Right lung (tissue), 10 donors: ENCODE measurements at places on chromosomes 13 and 19.

DNA sequence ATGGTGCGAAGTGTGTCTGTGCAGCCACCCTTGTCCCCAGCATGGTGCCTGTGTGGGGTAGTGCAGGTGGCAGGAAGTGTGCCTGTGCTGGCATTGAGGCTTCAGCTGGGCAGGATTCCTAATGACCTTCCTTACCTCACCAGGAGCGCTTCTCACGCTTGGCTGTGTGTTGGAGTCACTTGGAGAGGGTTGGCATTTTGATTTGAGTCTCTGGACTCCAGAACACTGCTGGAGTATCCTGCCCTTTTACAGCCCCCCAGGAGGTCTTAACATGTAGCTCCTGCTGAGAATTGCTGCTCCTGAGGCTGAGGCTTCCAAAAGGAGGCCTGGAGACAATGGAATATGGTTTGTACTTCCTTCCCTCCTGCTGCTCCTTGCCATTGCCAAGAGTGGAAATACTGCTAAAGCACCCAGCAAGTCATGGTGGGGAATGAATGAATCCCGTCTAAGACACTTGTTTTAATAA, 87.1 kb downstream of the ARHGEF7 start:
- no peak for DNase-seq

- DNase-seq: no peak
Measured at GRCh38 chr19:43534305-43534815, 1.4 kb downstream of the ZNF575 start.

- DNase-seq: no peak
Measured at GRCh38 chr13:94479616-94480015, at the start of gene DCT. Gene DCT, minus strand, starts transcription at chr13:94479682. Its CDS starts 427 bp downstream, at chr13:94479255.

DNA sequence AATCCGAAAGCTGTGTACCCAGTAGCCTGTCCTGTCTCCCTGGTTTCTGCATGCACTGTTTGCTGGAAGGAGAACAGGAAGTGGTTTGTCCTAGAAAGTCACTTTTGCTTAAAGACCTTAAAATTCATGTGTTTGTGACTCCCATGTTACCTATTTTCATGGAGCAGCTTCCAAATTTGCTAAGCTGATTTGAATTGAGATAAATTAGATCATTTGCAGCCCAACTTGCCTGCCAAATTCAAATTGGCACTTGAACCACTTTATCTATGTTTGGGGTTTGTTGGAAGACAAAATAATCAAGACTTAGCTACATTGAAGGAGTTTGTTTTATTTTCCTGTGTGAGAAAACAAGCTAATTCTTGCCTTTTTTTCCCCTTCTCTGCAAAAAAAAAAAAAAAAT, 532.5 kb downstream of the DIAPH3 start:
- no peak for DNase-seq

DNA sequence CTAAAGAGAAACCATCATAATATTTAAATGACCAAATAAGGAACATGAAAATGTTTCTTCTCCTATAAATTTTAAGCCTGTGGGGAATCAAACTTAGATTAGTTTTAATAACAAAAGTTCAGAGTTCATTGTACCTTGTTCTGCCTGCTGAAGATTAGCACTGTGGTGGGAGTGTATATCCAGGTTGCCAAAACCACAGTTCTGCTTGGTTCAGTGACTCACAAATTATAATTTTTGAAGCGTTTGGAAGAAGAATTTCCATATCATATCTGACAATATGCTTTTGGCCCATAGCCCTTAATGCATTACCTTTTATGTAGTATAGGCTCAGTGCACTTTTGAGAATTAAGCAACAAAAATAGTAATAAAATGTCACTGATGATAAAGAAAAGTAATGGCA, 545.2 kb downstream of the GPC6 start:
- no peak for DNase-seq

GRCh38 chr19:15266683-15267082, 34.4 kb upstream of the EPHX3 start:
- DNase-seq: no peak

GRCh38 chr19:9381361-9381785, 18.6 kb downstream of the ZNF177 start:
- no peak for DNase-seq

DNA sequence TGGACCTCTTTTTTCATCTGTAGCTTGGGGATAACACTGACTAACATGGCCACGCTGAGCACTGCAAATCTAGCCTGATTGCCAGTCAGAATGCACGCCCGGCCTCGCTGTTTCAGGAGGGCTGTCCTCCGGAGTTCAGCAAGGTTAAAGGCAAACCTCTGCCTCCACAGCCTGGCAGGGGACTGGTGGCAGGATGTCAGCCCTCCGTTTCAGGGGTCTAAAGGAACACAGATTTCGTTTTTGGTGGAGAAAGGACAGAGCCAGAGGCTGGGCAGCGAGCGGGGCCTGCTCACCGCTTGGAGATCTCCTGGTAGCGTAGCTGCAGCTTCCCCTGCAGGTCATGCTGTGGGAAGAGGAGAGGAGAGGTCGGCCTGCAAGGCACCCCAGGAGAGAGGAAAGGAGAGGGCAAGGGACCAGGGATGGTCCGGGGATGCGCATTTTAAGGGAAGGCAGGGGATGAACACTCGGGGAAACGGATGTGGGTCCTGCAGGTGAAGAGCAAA, 560 bp downstream of the NDUFA7 start:
- DNase-seq: no peak

GRCh38 chr13:82947683-82948082, 934.6 kb downstream of the SLITRK1 start:
- DNase-seq: no peak
